GM12892 (cell line): ENCODE measurements at places on chromosomes 2 and 18.

- no peak for DNase-seq
These were observed 228.0 kb upstream of the MEX3C start for GRCh38 chr18:51425475-51425874.

DNA sequence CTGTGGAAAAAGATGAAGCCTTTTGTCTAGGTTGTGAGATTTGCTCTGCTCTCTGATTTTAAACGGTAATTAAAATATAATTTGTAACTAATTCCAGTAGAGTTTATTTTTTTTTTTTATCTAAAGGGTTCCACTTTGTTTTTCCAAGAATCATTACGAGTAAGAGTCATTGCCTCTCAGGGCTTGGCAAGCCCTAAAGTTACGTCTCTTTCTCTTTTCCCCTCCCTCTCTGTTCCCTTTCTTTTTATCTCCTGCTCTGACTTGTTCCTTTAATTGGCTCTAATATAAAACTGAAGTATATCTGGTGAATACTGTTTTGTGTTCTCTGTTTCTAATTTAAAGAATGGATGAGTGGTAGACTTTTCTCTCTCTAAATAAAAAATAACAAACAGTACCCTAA lies 75.8 kb downstream of the CALCRL start:
- DNase-seq = no peak

DNA sequence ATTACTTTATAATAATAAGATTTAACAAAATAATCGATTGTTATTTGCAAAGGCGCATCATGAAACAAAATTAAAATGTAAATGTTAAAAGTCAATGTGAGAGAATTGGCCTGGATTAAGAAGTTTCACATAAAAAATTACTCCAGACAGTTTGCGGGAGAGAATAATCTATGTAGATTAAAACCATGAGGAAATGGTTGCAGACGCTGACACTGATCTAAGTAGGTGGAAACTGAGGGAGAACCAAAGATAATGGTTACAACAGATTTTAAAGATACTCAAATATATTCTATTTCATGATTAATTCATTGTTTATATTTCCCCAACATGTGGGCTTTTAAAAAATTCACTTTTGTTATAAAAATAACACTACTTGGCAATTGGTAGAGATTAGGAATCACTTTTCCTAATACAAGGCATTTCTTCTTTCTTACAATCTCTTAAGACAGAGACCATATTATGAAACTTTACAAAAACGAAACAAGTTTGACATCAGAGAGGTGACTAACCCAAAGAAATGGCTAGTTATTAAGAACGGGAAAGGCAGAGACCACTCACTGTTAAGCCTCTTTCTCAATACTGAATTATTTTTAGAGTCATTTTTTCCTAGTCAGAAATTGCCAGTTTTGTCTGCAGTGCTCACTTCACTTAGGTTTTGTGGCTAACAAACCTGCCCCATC lies 1.6 kb downstream of the KANSL1L start:
- no peak for DNase-seq

DNA sequence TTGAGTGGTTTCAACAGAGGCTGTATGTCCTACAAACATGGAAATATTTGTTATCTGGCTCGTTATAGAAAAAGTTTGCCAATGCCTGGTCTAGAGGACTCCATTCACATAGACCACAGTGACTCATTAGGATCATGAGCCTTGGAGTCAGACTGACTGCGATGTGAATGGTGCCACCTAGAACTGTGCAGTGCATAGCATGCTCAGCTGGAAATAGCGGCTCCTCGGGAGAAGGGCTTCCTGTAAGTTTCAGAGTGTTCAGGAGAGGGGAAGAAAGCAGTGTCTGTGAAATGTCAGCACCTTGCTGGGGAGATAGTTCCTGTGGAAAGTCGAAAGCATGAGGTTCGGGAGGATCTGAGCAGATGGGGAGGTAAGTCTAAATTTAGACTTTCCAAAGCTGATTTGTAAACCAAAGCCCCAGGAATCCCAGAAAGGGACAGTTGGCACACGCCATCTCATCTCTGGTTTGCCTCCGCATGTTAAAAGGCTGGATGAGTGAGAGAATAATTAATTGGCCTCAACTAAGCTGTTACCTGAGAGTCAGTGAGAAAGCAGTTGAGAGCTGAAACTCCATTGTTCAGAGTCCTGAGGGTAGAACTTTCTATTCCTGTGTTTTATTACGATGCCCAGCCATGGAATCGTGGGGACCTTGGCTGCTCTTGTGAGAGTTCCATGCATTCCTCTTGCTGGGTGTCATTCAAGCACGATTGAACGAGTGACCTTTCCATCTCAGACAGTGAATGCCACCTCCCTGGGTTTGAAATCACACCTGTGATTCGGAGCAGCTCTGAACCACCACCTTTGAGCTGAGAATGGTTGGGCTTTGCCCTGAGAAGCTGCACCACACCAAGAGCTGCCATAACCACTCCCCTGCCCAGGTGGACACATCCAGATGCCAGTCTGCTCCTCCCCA lies 99.5 kb downstream of the MAPK4 start:
- DNase-seq = no peak

DNA sequence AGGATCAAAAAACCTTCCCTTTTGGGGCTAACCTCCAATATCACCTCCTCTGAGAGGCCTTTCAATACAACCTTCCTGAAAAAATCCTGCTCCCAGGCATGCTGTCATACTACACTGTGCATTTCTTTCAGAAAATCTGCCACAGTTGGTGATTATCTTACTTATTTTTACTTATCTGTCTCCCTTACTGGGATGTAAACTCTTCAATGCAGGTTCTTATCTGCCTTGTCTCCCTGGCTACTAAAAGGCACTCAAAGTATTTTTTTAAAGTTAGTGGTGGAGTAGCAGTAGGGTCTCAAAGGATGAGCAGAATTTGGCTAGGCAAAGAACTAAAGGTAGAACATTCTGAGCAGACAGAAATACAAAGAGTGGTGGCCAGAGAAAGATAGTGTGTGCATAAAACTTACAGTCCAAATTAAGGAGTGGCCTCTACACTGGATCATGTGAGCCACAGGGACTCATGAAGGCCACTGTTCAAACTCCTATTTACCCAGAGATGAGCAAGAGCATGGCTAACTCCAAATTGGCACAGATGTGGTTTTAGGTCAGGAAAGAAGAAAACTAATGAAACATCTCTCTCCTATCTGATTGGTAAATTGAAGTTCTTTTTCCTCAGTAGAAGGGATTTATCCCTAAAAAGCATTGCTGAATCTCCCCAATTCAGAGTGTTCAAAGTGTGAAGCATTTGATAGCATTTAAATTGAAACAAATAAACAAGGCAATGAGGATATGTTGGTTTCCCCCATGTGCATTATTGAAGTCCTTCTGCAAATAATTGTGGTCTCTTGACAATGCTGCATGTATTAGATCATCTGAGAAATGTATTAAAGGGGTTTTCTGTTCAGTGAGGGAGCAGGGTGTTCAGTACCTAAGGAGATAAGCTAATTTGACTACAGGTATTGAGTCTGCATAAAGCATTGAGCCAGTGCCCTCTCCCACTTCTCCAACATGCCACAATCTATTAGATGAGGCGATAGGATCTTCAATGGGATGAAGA lies 285.5 kb downstream of the MREG start:
- no peak for DNase-seq

- DNase-seq = no peak
These were observed 729 bp upstream of the REL start for GRCh38 chr2:60880643-60881046.

- DNase-seq = no peak
These were observed 234.5 kb downstream of the LDLRAD4 start for GRCh38 chr18:13452871-13453680.

- no peak for DNase-seq
These were observed 26.8 kb downstream of the PKDCC start for GRCh38 chr2:42074661-42075060.

DNA sequence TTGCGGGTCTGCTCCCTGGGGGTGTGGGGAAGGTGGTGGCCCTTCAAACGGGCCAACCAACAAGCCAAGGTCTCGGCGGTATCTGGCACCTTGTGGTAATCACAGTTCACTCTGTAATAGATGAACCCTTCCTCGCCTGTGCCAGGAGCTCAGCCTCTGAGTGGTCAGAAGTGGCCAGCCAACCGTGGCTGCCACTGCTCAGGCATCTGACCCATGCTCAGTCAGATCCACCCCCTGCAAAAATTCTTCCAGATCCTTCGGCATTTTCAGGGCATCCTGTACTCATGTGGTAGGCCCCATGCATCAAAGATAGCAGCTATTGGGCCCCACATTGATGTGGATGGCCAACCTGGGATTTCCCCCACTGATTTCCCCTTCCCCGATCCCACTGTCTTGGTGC lies 39.6 kb upstream of the SERPINE2 start:
- DNase-seq = no peak

GRCh38 chr2:49577041-49577440 lies 422.7 kb upstream of the FSHR start:
- no peak for DNase-seq

GRCh38 chr2:30233271-30234009 lies 2.1 kb downstream of the LBH start:
- DNase-seq = no peak

GRCh38 chr2:149389506-149390167 lies 59.2 kb downstream of the LYPD6 start:
- no peak for DNase-seq

DNA sequence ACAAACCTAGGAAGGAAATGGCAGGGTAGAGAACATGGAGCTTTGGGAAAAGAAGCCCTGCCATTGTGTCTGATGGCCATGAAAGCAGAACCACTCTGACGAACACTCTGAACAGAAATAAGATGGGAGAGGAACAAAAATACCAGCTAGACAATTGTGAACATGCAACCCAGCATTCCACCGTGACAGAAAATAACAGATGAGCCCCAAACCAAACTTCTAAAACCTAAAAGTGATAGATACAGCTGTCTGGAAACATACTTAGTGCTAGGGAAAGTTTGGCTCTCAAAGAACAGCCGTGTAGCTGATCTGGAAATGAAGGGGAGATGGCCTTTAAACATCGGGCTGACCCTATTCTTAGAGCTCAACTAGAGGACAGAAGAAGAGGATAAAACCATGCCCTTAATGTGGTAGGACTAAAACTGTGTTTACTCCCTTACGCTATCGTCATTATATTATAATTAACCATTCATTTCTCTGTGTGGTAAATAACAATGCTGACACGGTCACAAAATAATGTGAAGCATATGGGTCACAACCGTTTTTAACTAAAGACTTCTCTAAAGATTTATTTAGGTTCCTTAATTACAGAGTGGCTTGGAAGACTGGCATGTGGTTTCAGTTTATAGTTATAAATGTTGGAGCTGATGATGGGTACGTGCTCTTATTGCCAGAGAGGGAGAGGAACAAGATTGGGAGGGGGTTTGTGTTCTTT lies 80.6 kb downstream of the MYO1B start:
- no peak for DNase-seq

DNA sequence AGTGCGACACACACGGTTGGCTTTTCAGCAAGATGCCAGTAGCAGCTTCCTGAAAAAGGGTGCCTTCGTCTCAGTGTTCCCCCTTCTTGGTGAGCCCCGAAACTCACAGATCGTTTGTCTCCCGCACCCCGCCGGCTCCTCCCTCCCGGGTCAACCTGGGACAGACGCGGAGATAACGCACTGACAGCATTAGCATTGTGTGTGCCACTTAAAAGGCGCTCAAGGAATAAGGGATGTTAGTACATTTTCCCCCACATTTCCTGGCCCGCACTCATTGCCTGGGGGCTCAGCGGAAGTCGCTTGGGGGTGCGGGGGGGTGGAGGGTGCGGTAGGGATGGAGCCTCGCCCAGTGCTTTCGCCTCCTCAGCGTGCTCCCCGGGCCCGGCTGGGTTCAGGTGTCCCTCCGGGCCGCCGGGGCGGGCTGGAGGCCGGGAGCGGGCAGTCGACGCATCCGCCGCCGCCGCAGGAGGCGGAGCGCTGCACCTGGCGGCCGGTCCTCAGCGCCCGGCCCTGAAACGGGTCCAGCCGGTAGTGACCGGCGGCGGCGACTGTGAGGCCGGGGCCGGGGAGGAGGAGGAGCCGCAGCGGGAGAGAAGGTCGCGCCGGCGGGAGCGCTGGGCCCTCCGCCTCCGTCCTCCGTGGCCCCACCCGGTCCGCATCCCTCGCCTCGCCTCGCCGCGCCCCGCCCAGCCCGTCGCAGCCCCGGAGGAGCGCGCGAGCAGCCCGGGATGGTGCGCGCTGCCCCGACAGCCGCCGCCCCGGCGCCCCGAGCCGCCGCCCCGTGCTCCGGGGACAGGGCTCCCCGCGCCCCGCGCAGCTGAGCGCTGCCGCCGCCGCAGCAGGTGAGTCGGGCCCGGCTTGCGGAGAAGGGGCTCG lies at the start of gene MFSD6:
TSS of gene MFSD6 (plus strand) at position 694 of the 876 bp plus-strand sequence. CDS start 27,675 bp downstream, outside the sequence.
- peak; percentile 57 for DNase-seq

DNA sequence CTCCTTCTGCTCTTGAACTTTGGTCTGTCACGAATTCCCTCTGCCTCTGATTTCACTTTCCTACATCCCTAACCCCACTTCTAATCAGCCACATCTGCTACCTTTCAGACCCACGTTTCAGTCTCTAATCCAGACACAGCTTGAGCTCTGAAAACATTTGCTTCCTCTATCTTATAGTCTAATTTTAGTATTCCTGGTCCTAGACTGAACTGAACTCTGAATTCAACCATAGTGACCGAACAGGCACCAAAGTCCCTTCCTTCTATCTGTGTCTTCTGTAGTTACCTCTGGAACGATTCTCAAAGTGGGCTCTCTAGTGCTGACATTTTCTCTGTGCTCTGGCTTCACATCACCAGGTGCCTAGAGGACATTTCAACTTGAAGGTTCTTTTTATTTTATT lies 156.2 kb downstream of the PDE11A start:
- no peak for DNase-seq
